Stimulated activated CD4-positive, alpha-beta T cell treated with anti-CD3 and anti-CD28 coated beads, Interleukin-1b, Interleukin-23, amount 100 ng/mL, for 1 hour (primary cell): ENCODE measurements at places on chromosomes 4 and X.

DNA sequence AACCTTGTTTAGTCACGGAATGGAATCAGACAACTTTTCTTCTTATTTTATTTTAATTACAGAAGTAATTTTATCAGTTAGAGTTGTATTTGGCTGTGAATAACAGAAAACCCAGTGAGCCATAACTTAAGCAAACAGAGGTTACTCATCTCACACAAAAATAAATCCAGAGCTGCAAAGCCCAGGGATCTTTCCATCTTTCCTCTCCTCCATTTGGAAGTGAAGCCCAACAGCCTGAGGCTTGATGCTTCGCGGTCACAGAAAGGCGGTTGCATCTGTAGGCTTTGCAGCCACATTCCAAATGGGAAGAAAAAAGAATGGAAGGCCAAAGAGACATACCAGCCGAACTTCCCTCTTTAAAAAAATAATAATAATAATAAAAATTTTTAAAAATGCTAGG lies 22.6 kb downstream of the CHRNA9 start:
- no peak for DNase-seq

- no peak for DNase-seq
These were observed 89.4 kb upstream of the AFAP1 start for GRCh38 chr4:8028884-8029568.

DNA sequence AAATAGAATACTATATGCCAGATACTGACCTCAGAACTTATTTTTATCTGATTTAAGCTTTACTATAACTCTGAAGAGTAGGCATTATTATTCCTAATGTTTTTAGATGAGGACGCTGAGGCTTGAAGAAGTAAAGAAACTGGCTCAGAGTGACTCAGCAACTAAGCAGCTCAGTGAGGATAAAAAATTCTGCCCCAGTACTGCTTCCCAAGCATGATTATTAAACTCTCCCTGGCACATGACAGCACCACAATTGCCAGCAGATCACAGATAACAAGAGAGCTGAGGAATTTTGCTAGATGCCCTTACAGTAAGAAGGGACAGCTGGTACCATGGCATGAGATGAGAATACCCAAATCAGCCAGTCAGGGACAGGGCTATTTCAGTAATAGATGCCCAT lies 219.4 kb downstream of the NKX6-1 start:
- no peak for DNase-seq

- peak; percentile 44 for DNase-seq
These were observed 616 bp downstream of the WDR1 start for GRCh38 chr4:10115797-10116568.

GRCh38 chrX:103806862-103807474 lies 25.1 kb downstream of the RAB9B start:
- no peak for DNase-seq

GRCh38 chrX:154840856-154841255 lies 6.4 kb upstream of the SMIM9 start:
- DNase-seq, result no peak

GRCh38 chr4:175884048-175884447 lies 72.0 kb upstream of the GPM6A start:
- no peak for DNase-seq

GRCh38 chr4:69360271-69360670 lies 80.0 kb downstream of the UGT2B28 start:
- DNase-seq, result no peak
